NCI-H1436 treated with DMSO at 0.1 percent for 48 hours (cell line): ENCODE measurements at places on chromosomes 2 and 18.

DNA sequence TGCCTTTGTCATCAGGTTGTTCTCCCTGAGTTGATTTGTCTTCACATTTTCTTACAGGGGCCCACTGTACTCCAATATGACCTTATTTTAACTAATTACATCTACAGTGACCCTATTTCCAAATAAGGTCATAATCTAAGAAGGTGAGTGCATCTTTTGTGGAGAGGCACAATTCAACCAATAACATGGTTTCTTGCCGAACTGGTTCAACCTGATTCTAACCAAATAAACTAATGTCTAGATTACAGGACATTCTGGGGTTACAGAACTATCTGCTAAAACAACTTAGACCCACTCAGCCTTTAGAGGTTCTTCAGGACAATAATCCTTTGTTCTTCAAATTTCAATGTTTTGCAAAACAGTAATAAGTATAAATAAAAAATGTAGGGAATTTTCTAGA is 496.5 kb upstream of the SOX11 start:
- no peak for DNase-seq

- DNase-seq = no peak
Measured at GRCh38 chr2:102061962-102062795, 70.4 kb downstream of the IL1R2 start.

DNA sequence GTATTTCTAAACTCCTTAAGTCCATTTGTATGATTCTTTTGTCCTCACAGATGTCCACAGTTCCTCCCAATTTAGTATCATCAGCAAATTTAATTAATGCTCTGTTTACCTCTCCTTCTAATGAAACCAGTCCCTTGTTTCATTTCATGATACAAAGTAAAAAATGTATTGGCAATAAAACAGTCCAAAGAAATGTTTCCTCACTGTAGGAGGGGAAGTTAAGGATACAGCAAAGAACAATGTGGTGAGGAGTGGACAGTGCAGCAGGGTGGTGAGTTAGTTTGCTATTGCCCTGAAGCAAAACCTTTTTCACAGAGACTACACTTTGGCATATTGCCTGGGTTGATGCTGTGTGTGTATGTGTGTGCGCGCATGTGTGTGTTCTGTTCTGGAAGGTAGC is 401.5 kb downstream of the ARHGAP15 start:
- no peak for DNase-seq

GRCh38 chr2:69804416-69804815 is 25.0 kb upstream of the GMCL1 start:
- no peak for DNase-seq

DNA sequence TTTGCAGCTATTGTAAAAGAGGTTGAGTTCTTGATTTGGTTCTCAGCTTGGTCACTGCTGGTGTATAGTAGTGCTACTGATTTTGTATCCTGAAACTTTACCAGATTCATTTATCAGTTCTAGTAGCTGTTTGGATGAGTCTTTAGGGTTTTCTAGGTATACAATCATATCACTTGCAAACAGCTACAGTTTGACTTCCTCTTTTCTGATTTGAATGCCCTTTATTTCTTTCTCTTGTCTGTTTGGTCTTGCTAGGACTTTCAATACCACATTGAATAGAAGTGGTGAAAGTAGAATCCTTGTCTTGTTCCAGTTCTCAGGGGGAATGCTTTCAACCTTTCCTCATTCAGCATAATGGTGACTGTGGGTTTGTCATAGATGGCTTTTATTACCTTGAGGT is 210.5 kb upstream of the DPP10 start:
- DNase-seq = no peak

DNA sequence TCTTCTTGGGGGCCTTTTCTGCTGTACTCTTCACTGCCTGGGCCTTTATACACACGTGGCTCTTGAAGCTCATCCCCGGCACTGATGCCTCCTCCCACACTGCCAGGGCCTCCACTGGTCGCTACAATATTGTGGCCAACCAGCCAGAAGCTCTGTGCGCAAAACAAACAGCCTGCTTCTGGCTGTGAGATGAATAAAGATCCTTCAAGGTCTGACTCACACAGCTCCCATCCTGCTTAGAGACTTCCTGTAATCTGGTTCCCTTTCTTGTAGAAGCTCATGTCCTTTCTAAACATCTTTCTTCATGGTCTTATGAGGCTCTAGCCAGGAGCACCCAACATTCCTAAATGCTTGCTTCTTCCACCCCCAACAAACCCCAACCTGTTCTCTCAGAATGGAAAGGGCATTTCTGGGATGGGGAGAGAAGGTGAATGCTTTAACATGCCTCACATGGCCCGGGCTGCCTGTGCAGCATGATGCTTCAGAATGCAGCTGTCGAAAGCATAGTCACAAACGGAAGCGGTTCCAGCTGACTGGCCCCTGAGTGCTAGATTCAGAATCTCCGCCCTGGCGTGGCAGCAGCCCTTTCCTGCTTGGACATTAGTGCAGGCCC is 24.6 kb downstream of the NRP2 start:
- no peak for DNase-seq

GRCh38 chr2:42587526-42588117 is 19.2 kb downstream of the MTA3 start:
- DNase-seq = no peak

- no peak for DNase-seq
Measured at GRCh38 chr18:50722311-50722710, 97.5 kb downstream of the MRO start.

- DNase-seq = no peak
Measured at GRCh38 chr2:99399063-99399462, 61.9 kb downstream of the EIF5B start.

- no peak for DNase-seq
Measured at GRCh38 chr18:55284614-55285013, 303.4 kb downstream of the TCF4 start.
